T-helper 22 cell (primary cell): ENCODE measurements at places on chromosomes 7 and 10.

DNA sequence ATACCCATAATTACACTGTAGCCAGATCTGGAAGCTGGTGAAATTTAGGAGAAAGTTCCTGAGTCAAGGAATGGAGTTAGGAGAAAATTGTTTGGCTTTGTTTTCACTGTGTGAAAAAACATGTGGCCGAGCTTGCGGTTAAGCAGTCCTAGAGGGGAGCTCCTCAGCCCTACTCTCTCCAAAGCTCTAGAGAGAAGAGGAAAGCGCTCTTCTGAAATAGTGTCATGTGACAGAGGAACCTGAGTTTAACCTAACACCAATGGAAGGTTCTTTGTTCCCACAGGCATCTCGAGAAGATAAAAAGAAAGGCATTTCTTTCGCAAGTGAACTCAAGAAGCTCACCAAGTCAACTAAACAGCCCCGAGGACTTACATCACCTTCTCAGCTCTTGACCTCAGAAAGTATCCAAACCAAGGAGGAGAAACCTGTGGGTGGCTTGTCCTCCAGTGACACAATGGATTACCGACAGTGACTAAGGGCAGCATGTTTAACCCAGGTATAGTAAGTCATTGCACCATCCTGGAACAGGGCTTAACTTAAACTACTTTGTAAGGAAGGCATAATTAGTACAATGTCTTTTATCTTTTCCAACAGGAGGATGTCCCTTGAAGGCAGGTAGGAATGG lies 38.0 kb downstream of the NOC3L start:
- no peak for DNase-seq

GRCh38 chr7:99955247-99955646 lies 20.6 kb downstream of the AZGP1 start:
- no peak for DNase-seq

DNA sequence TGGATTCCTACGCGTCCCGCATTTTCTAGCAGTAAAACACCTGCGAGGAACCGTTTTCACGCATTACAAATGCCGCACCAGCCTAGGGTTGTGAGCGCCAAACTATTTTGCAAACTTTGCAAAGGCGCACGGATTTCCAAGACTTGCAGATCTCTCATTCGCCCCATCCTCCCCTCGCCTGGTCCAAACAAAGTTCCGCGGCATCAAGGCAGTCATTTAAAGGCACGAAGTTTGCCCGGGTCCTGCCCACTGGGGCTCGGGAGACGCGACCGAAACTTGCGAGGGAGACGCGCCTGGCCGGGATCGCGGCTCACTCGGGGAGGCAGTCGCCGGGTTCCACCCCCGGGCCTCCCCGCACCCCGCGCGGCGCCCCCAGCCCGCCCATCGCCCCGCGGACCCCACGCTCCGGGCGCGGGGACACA lies 613 bp downstream of the USP6NL start:
- DNase-seq = no peak

GRCh38 chr7:155963771-155964195 lies 151.5 kb upstream of the SHH start:
- no peak for DNase-seq

GRCh38 chr10:37733822-37734221 lies 123.6 kb downstream of the ZNF248 start:
- DNase-seq = no peak

DNA sequence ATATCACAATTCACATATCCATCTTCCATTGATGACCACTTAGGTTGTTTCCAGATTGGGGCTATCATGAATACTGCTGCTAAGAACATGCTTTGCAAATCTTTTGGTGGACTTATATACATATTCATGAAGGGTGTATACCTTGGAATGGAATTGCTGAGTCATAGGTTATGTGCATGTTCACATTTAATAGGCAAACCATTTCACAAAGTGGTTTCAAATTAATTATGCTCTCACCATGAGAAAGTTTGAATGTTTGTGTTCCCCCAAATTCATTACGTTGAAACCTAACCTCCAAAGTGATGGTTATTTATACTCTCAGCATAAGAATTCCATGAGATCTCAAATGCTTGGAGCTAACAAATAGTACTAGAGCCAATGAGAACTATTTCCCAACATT lies 86.4 kb downstream of the VPS41 start:
- no peak for DNase-seq

DNA sequence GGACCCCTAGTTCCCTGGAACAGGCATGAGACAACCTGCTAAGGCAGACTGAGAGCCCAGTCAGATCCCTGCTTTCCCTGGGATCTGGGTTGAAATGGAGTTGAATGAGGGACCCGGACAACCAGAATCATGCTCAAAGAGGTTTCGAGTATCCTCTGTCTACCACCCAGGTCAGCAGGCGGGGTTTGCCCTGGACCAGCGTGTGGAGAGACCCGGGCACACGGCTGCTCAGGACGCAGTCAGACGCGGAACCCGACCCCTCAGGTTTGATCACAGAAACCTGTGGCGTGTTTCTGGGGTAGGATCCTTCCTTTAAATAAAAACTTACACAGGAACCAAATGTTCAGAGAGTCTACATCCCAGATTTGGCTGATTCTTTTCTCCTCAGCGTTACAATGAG lies 330.6 kb downstream of the PTPRN2 start:
- DNase-seq = no peak

DNA sequence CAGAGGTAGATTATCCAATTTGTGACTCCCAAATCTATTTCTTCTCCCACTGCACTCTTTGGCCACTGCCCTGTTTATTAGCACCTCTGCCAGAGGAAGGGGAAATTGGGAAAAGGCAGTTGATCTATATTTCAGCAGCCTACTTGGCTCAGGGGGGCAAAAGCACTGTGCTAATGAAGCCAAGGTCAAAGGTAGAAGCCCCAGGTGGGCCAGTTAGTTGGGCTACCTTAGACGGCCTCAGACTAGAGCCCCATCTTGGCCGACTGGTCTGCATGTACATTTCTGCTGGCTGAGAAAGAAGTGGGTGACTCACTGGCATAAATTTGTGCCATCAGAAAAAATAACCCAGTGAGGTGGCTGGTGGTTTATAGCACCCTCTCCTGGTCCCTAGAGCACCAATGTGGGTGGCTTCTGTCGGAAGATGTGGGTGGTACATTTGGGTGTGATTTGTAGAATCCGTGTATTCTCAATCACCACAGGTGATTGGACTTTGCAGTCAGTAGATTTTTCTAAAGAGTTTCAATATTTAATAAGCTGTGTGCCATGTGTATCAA lies 293.3 kb upstream of the MKI67 start:
- no peak for DNase-seq

DNA sequence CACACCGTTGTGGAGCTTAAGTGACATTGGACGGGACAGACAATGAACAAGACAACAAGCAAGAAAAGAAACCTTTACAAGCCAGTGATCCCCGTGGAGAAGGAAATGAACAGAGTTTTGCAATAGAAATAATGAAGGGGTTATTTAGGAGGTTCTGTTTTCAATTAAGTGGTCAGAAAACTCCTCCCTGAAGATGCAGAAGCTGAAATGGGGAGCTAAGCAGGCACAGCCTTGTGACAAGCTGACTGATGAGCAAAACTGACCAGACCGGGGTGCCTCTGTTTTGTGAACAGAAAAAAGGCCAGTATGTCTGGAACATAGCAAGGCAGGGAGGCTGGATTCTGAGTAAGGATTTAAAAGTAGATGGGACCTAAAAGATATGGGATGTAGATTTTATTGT lies 299.8 kb upstream of the POM121L12 start:
- no peak for DNase-seq

DNA sequence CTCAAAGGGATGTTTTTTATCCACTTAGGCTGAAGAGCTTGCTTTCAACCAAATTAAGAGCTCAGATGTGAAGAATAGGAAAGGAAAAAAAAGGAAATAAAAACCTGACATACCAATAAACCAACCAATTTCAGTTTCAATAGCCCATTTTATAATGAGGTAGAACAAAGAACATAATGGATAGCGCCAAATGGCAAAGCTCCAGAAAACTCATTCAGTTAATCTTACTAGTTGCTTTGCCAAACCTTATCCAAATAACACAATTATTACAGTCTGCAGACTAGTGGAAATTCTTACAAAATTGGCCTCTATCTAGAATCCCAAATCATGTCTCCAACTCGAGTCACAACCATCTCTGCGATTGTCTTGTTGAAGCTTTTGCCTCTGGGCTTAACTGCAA lies 337.0 kb downstream of the CRPPA start:
- DNase-seq = no peak

DNA sequence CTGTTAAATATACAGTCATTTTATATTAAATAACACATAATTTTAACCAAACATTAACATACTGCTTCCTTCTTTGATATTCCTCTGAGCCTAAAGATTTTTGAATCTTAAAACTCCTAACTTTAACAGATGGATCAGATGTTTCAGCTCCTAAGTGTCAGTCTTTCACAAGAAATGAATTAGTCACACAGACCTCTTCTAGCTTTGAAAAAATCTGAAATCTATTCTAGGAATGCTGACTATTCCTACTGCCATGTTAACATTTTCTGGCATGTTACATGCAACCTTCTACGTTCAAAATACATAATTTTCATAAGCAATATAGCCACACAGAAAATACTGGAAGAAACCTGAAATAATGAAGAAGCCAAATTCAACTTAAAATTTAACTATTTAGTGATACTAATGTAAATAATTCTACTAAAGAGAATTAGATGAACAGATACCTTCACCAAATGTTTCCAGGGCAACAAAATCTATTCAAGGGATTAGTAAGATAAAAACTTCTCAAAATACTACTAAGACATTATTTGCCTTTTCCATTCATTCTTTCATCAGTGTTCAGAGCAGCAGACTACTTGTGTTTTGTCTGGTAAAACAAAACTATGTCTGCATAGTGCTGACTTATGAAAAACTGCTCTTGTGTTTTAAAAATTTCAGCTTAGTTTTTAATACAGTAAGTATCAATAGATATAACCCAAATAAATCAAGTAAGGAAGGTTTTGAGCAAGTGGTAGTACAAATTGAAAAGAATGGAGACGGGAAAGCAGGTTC lies 9.2 kb downstream of the JMJD1C start:
- DNase-seq = no peak

DNA sequence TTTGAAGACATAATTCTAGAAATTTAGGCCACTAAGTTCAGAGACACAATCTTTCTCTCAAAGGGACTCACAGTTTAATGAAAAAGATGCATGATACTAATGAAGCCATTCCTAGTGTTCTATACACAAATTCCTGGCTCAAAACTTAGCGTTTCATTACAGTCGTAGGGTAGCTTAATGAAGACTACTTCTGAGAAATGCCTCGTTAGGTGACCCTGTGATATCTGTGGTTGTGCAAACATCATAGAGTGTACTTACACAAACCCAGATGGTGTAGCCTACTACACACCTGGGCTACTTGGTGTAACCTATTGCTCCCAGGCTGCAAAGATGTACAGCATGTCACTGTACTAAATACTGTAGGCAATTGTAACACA lies 488 bp upstream of the CHCHD3 start:
- DNase-seq = no peak

DNA sequence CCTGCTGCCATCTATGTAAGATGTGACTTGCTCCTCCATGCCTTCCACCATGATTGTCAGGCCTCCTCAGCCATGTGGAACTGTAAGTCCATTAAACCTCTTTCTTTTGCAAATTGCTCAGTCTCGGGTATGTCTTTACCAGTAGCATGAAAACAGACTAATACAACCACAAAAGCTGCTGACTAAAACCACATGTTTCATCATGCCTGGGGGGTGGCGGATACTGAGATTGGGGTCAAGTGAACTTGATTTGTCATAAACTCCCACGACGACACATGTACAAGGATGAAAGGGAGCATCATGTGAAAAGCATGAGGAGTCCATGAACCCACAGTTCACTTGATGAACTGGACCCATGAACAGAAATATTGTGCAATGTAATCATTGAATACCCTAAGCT lies 134.9 kb upstream of the ANK3 start:
- DNase-seq = no peak

DNA sequence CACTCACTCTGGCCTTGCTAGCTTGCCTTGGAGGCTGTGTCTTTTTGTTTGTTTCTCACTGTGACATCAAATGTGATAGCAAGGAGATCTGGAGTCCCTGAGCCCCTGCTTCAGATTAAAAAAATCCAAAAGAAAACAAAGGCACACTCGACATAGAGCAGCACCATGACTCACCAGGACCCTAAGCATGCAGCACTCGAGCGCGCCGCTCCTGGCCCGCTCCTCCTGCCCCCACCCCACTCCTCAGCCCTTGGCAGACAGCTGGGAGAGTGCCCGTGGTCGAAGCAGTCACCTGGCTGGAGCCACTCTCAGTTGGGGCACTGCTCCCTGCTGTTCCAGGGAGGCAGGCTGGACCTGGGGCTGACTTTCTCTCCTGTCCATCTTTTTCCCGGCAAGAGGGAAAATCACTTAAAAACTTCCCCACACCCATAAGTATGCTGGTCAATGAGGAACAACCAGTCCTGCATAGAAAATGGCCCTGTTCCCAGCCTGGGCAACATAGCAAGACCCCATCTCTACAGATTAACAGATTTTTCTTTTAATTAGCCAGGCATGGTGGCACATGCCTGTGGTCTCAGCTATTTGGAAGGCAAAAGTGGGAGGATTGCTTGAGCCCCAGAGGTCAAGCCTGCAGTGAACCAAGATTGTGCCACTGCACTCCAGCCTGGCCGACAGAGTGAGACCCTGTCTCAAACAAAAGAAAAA lies 128.4 kb downstream of the PAXIP1 start:
- no peak for DNase-seq

DNA sequence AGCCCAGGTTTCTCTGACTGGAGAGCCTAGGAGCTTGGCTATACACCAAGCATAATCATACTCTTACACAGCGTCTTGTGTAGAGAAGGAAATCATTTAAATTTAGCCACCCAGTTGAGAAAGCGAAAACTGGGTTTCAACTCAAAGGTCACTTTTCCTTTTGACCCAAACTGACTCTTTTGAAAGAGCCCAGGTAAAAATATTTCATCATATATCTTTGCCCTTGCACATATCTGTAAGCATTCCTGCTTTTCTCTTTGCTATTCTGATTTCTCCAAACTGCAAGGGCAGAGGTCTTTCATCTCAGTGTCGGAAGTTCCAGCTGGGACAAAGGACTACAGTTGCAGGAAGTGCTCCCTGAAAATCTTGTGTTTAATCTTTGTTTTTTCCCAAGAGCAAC lies 22.0 kb upstream of the ABCB4 start:
- DNase-seq = no peak

- DNase-seq = no peak
Observed at GRCh38 chr10:44245601-44245938, 139.3 kb downstream of the CXCL12 start.

GRCh38 chr10:100038561-100039071 lies 28.9 kb upstream of the DNMBP start:
- no peak for DNase-seq

DNA sequence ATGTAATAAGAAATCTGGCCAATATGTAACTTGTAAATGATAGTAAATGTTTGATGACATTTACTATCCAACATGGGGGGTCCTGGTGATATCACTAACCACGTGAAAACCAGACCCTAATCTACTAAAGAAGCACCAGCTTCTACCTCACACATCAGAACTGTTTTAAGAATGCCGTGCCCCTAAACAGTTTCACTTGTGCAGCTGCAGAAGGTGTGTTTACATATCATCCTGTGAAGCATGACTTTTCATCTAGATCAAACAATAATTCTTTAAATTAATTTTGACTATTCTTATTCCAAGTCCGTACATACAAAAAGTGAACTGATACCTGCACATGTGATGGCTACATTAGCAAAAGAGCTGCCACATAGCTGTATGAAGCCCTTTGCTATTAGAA lies 61.0 kb downstream of the STEAP1B start:
- no peak for DNase-seq
